Stimulated activated CD4-positive, alpha-beta T cell treated with anti-CD3 and anti-CD28 coated beads, Interleukin-4, amount 100 ng/mL, for 4 hours (primary cell): ENCODE measurements at places on chromosomes 3 and 15.

DNA sequence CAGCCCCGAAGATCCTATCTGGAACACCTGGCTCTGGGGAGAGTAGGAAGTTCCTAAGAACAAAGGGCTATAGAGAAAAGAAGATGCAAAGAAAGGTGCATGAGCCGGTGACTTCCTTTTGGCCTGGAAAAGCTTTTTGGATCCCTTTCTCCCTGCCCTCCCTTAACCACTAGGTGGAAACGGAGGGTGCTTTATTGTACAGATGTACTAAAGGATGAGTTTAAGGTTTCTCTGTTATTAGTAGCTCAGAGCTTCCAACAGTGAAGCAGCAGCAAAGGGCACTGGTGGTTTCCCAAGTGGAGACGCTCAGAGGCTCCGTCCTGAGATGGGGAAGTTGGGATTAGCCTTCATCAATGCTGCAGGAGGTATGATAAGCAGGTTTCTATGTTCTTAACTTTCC, 5.9 kb upstream of the ADGRG7 start:
- DNase-seq, result no peak

GRCh38 chr3:99666201-99666600, 27.8 kb downstream of the COL8A1 start:
- DNase-seq, result no peak

GRCh38 chr15:52019394-52020220, 588 bp downstream of the MAPK6 start:
- peak; percentile 58 for DNase-seq

- DNase-seq, result no peak
These were observed 72.0 kb upstream of the LSAMP start for GRCh38 chr3:116517308-116517707.

- DNase-seq, result no peak
These were observed 33.7 kb downstream of the ST6GAL1 start for GRCh38 chr3:186964071-186964470.
